ENCODE measurements at places on chromosomes 4 and X. TPM values are rescaled to one million over a fixed set of nuclear protein-coding genes. Genes with fewer than 3 reads are reported as not detected.
A peak's percentile ranks its signal among the peaks of the same experiment; 100 is the strongest.

GRCh38 chr4:34972189-34972588 lies 1272.1 kb downstream of the ARAP2 start:
- no peaks in the 10 kb centered on the region for H3K4me1 ChIP-seq
- H3K27me3 ChIP-seq, result no peaks in the 10 kb centered on the region
- H3K27ac ChIP-seq, result no peak overlapping the region
- no peak for DNase-seq
- no peak overlapping the region for H3K4me3 ChIP-seq
- H3K36me3 ChIP-seq, result no peaks in the 10 kb centered on the region

DNA sequence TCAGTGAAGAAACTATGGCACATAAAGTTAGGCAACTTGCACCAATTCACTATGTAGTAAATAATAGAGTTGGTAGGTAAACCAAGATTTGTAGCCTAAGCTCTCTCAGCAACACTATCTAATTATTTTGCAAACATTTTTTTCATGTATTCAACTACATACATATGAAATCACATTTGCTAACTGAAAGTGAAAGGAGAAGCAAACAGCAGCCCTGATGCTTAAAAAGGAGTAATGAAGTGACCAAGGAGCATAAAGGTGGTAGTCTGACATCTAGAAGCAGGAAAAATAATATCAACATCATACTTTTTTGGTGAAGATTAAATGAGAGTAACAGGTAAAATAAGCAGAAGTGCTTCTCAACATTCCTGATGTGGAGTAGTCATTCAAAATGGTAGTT lies 603.7 kb downstream of the GRXCR1 start:
- no peak overlapping the region for H3K4me3 ChIP-seq
- no peak for DNase-seq
- no peaks in the 10 kb centered on the region for H3K4me1 ChIP-seq
- H3K36me3 ChIP-seq, result no peaks in the 10 kb centered on the region
- H3K27ac ChIP-seq, result no peak overlapping the region

DNA sequence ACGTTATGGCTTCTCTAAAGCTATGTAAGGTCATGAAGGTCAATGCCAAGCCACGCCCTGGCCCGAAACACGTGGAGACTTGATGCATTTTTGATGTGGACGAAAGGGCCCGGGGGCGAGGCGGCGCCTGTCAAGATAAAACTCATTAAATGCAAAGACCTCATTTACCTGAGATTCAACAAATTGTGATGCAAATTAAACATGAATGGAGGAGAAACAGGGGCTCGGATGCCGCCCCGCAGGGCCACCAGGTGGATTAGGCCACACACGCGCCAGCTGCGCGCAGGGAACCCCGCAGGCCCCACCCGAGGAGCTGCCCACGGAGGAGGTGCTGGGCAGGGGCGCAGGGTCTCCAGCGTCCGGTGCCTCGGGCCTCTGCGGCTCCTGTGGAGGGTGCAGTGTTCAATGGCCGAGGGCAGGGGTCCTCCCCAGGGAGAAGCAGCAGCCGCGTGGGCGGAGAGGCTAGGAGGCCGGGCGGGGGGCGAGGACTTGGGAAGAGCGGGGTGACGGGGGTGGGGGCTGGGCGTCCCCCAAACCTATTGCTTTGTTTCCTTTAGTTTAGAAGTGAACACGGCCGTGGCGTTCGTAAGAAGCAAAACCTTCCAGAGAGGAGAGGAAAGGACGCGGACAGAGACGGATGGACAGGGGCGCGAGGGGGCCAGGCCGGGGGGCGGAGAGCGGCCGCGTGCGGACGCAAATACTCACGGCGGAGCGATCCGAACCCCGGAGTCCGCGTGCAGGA lies 40.4 kb downstream of the CPLX1 start:
- H3K4me1 ChIP-seq, result peaks cover 32% of the 10 kb centered on the region
- H3K27me3 ChIP-seq, result peaks cover 22% of the 10 kb centered on the region
- no peak overlapping the region for H3K4me3 ChIP-seq
- H3K36me3 ChIP-seq, result peaks cover 5% of the 10 kb centered on the region

The MAP9 gene
- total RNA-seq, result 3.1 TPM

The SMIM10 gene
- 0.21 TPM for total RNA-seq

DNA sequence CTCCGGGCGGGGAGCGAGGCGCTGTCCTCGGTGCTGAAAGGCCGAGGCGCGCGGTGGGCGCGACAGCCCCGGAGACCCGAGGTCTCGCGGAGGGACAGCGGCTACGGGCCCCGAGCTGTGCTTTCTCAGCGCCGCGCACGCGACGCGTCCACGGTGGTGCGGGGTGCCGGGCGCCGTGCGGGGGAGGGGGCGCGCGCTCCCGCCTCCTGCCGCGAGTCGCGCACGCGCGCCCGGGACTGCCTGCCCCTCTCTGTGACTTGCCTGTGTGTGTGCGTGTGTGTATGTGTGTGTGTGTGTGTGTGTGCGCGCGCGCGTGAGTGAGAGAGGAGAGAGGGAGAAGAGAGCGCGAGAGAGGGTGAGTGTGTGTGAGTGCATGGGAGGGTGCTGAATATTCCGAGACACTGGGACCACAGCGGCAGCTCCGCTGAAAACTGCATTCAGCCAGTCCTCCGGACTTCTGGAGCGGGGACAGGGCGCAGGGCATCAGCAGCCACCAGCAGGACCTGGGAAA lies at the start of gene GRIA2:
TSS of gene GRIA2 (plus strand) at position 358 of the 511 bp plus-strand sequence. CDS start 315 bp downstream, outside the sequence.
- peaks cover 2% of the 10 kb centered on the region for H3K4me1 ChIP-seq
- no peaks in the 10 kb centered on the region for H3K36me3 ChIP-seq
- H3K27ac ChIP-seq, result peak within 1 kb of the TSS; percentile 41
- peaks cover 36% of the 10 kb centered on the region for H3K27me3 ChIP-seq
- H3K4me3 ChIP-seq, result no peak within 1 kb of the TSS

All from activated CD4-positive, alpha-beta T cell treated with anti-CD3 and anti-CD28 coated beads, Interleukin-2, amount 10 ng/mL, durations not matched to agents 7 days and 5 days (primary cell).